ENCODE measurements at places on chromosomes 7 and 10.

DNA sequence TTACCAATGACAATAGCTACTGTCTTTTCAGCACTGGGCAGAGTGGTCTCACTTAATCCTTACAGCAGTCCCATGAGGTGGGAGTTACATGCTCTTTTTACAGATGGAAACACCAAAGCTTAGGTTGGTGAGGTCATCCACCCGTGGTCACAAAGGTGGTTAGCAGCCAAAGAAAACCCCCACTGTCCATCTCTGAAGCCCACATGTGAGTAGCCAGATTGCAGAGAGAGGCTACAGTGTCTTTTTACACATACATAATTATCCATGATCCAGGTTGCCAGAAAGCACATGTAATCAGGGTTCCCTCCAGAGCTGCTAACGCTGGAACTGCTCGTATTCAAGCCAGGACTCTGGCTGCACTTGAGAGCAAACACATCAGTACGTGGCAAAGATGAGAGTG is 24.6 kb upstream of the ANKRD2 start:
- DNase-seq = no peak

- DNase-seq = no peak
These were observed 32.0 kb upstream of the RBM20 start for GRCh38 chr10:110612087-110612486.

- no peak for DNase-seq
These were observed 5.9 kb downstream of the GNAT3 start for GRCh38 chr7:80505900-80506500.

DNA sequence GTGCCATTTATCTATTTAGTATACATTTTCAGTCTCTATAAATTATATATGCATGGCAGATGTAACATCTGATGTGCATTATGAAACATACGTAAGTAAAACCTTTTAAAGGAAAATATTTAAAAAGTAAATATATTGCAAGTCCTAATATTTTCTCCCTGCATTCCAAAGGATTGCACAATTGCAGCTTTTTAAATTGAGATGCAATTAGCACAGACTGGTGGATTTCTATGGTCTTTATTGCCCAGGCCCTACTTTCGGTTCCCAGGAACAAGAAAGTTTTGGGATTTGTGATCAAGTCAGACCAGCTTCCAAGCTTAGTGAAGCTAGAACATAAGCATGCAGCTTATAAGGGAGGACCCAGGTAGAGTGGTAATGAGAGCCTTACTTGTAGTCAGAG is 337.8 kb downstream of the NRG3 start:
- DNase-seq = no peak

- no peak for DNase-seq
These were observed 184.1 kb downstream of the ELFN1 start for GRCh38 chr7:1853986-1854865.

- DNase-seq = no peak
These were observed 34.3 kb downstream of the ABLIM1 start for GRCh38 chr10:114623661-114624294.

DNA sequence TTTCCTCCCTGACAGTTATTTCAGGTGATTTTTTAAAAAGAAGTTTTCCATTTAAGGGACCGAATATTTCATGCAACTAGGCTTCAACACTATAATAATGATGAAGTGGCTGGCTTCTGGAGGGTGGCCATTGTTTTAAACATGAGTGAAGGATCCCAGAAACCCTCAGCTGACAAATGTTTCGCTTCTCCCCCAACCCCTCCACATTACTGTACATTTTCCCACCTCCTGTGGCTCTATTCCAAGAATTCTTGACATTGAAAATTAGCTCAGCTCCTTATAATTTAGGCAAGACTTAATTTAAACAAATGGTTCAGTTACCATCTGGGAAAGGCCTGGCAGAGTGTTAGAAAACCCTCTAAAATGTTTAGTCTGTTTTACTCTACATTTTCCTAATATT is 129.9 kb upstream of the CDCA7L start:
- no peak for DNase-seq

GRCh38 chr7:44461387-44461786 is 29.1 kb downstream of the NUDCD3 start:
- DNase-seq = no peak

GRCh38 chr10:104925232-104925851 is 284.3 kb downstream of the SORCS3 start:
- DNase-seq = no peak

DNA sequence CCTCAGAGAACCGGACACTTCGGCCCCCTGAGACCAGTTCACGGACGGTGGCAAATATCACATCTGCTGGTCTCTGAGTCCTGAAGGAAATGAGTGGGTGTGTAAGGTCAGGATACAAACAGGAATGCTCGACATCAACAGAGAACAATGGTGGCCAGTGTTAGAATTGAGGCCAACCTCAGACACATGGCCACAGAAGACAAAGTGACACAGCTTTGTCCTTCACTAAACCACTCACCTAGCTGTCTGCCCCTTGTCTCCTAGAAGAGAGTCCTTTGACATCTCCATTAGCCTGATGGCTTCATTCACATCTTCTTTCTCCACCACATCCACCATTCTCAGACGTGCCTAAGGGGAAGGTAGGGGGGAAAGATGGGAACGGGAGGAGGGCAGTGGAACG is 4.3 kb downstream of the COPS6 start:
- no peak for DNase-seq

DNA sequence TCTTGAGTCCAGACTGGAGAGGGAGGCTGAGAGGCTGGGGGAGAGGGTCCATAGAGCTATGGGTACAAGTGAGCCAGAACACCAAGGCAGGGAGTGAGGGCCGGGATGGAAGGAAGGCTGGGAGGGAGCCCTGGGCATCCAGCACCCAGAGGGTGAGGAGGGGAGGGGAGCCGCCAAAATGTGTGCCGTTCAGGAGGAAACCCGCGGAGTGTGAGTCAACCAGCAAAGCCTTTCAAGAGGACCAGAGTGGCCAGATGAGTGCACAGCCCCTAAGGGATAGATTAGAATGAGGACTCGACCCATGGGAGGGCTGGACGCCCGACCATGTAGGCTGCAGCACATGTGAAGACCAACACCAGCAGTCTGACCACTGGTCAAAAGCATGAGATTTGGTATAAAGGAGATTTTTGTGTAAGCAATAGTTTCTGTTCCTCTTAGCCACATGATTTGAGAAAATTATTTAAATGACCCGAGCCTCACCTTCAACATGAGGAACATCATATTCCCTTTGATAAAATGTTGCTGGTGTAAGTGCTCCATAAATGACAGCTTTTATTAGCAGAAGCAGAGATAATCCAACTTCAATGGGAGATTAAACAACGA is 179.7 kb upstream of the GRB10 start:
- DNase-seq = no peak

- DNase-seq = no peak
These were observed 253.4 kb downstream of the USP6NL start for GRCh38 chr10:11358011-11358410.

GRCh38 chr10:114394531-114394930 is 9.8 kb downstream of the AFAP1L2 start:
- no peak for DNase-seq

DNA sequence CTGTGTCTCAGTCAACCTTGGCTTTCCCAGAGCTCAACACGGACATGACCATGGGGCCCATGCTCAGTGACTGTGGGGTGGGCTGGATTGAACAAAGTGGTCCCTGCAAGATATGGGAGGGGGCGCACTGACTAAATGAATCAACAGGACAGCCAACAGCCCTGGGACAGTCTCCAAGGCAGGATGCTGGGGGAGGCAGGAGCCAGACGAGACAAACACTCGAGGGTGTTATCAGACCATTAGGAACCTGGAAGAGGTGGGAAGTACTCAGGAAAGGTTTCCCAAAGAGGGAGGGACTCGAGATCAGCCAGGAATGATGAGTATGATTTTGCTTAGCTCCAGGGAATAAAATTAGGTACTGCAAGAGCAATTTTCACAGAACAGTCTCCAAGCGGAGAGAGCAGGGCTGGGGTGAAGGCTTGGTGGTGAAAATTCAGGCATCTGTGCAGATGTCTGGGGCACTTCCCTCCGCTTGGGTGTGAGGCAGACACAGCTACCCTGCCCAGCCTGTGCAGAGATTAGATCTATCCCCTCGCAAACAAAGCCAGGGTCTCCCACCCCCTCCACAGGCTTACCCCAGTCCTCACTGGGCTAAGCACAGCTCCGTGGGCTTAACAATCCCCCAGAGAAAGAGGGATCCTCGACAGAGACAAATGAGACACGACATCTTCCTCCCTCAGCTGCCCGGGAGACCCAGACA is 261.1 kb upstream of the ZMIZ1 start:
- DNase-seq = no peak

- no peak for DNase-seq
These were observed 104.9 kb downstream of the RAPGEF5 start for GRCh38 chr7:22252016-22252415.

DNA sequence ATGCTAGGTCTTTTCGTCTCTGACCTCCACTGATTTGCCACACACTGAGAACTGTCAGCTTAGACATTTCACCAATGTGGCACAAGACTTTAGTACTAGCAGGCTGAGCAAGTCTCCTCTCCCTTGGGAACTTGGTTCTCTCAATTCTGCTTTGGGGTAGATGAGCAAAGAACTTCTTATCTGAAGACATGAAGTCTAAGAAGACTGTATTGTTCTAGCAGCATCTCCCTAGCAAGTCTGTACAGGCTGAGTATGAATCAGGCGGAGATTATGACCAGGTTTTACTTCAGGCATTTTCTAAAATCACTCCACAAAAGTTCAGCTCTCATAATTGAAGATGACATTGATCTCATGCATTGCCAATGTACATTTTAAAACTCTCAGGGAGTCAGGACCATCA is 23.8 kb upstream of the STN1 start:
- no peak for DNase-seq

GRCh38 chr7:99876491-99876890 is 342 bp downstream of the OR2AE1 start:
- no peak for DNase-seq
